Uterine smooth muscle cell (primary cell): ENCODE measurements at places on chromosomes 3 and 15. TPM values are rescaled to one million over a fixed set of nuclear protein-coding genes. Genes with fewer than 3 reads are reported as not detected.

Gene ACAD9
- total RNA-seq: 45.5 and 56.0 TPM in 2 replicates

Gene GOLGA6L4
- 1.2 TPM in 2 replicates for total RNA-seq

Gene IMPG2
- 0.25 and 0.44 TPM in 2 replicates for total RNA-seq

Gene CMTM8
- total RNA-seq: 0.12 and 0.22 TPM in 2 replicates

Gene GOLGA8Q
- 1.9 and 2.2 TPM in 2 replicates for total RNA-seq

Gene CKMT1B
- not detected in 2 replicates for total RNA-seq

Gene ATP13A5
- not detected in 2 replicates for total RNA-seq

Gene ZIC4
- total RNA-seq: not detected in 2 replicates
